Foreskin fibroblast (primary cell): ENCODE measurements at places on chromosomes 13 and 19.
A peak's percentile ranks its signal among the peaks of the same experiment; 100 is the strongest.

GRCh38 chr13:105928048-105928447, 607.4 kb downstream of the EFNB2 start:
- DNase-seq: no peak

- DNase-seq: peak; percentile 95
Measured at GRCh38 chr13:39037880-39038568, at the start of the genes NHLRC3 and PROSER1. Gene NHLRC3 (plus strand): TSS chr13:39038456. CDS start chr13:39038640, 184 bp downstream. Gene PROSER1 (minus strand): TSS chr13:39038089. CDS start chr13:39037242, 847 bp downstream.

GRCh38 chr19:57978586-57979289, 4.4 kb upstream of the C19orf18 start:
- no peak for DNase-seq

DNA sequence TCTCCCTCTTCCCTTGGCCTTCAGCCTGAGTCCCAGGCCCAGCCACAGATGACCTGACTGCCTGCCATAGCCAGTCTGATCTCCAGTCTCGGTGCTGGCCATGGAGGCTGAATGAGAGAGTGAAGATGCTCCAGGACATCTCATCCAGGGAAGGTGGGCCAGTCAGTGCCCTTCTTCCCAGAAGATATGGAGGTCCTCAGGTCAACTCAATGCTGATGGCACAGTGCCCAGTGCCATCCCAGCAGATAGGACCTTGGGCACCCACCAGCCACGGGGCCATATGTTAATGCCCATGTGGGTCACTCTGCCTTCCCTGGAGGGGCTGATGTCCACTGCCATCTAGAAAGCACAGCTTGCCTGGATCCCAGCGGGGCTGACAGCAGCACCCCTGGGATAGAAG, 7.2 kb downstream of the VSTM2B start:
- no peak for DNase-seq

GRCh38 chr19:30649934-30650614, 277.9 kb downstream of the ZNF536 start:
- DNase-seq: peak; percentile 79

- no peak for DNase-seq
Measured at GRCh38 chr13:25753976-25754375, 297.8 kb downstream of the SHISA2 start.

DNA sequence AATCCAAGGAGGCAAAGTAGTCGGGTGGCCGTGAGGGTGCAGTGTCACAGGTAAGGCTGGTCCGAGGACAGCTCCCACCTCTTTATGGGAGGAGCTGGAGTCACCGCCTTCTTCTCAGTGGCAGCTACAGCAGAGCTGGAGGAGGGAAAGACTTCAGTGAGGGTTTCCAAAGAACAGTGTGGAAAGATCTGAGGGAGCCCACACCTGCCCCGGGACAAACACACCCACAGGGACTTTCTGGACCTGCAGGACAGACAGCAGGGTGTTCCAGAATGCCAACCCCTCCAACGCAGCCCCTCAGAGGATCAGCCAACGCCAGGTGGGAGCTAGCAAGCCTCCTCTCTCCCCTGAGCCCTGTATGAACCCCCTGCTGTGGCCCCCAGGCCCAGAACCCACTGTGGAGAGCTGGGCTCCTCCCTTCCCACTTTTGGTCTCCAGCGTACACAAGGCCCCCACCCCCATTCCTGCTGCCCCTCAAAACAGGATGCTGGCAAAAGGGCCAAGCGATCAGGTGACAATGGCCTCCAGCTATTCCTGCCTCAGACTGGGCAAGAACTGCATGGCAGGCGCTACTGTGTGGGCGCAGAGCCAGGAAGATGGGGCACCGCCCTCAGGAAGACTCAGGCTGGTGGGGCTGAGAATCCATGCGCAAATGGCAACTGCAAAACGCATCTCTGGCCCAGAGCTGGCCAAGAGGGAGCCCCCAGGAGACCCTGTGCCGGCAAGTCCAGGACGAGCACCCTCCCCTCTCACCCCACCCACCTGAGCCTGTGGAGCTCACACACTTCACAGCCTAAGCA, 3.5 kb upstream of the CD320 start:
- no peak for DNase-seq

DNA sequence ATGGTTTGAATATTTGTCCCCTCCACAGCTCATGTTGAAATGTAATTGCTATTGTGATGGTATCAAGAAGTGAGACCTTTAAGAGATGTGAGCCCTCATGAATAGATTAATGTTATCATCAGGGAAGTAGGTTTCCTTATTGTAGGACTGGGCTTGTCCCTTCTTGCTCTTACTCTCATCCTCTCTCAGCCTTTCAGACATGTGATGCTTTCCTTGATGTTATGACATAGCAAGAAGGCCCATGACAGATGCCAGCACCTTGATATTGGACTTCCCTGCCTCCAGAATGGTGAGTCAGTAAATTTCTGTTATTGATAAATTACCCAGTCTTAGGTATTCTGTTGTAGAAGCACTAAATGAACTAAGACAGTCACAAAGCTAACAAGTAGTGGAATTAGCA, 5.7 kb upstream of the ZMYM2 start:
- DNase-seq: no peak

DNA sequence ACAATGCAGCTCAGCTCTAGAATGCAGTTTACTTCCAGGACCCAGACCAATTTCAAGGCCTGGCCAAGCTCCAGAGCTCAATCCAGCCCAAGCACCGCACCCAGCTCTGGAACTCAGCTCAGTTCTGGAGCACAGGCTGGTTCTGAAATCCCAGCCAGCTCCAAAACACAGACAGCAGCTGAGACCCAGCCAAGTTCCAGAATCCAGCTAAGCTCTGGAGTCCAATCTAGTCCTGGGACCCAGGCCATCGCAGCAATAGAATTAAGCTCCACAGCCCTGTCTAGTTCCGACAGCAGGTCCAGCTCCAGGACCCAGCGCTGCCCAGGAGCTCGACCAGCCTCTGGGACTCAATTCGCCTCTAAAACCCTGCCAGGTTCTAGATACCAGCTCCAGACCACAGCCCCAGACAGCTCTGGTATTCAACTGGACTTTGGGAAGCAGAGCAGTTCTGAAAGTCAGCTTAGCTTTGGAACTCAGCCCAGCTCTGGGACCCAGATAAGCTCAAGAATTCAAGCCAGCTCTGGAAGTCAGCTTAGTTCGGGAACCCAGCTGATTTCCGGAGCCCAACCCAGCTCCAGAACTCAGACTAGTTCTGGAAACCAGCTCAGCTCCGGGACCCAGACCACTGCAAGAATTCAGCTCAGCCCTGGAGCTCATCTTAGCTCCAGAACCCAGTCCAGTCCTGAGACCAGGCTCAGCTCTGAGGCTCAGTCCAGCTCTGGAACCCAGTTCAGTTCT, 6.8 kb downstream of the GIPC3 start:
- DNase-seq: no peak

GRCh38 chr19:35257113-35257461, 8.3 kb downstream of the LSR start:
- no peak for DNase-seq

- peak; percentile 97 for DNase-seq
Measured at GRCh38 chr19:47315125-47315821, 5.6 kb downstream of the C5AR1 start.

DNA sequence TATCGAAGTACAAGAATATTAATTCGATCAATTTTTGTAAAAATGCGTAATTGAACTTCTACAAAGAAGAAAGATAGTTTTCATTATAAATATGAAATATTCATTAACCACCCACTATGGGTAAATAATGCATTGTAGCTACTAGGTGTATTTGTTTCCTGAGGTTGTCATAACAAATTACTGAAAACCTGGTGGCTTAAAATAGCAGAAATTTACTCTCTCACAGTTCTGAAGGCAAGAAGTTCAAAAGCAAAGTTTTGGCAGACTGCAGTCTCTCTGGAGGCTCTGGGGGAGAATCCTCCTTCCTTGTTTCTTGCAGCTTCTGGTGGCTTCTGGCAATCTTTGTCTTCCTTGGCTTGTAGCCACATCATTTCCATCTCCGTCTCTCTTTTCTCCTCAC, 99.2 kb upstream of the MIR17HG start:
- no peak for DNase-seq

DNA sequence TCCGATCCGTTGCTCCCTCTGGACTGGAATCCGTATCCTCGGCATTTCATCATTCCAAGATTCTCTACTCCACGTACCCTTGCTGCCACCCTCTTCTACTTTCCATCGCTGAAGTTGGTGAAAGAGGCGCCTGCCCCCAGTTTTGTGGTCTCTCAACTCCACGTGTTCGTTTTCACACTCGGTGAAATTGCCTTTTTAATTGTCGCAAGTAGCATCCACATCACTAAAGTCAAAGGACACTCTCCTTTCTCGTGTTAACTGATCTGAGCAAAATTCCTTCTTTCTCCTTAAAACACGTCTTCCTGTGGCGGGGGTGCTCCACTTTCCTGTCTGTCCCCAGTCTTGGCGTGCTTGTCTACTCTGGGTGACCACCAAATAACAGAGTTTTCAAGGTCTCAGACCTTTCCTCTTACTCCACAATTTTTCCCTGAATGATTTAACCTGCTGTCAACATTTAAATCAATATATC, 1.1 kb upstream of the TMTC4 start:
- DNase-seq: no peak

- DNase-seq: no peak
Measured at GRCh38 chr13:39941911-39942551, 286.6 kb downstream of the COG6 start.

DNA sequence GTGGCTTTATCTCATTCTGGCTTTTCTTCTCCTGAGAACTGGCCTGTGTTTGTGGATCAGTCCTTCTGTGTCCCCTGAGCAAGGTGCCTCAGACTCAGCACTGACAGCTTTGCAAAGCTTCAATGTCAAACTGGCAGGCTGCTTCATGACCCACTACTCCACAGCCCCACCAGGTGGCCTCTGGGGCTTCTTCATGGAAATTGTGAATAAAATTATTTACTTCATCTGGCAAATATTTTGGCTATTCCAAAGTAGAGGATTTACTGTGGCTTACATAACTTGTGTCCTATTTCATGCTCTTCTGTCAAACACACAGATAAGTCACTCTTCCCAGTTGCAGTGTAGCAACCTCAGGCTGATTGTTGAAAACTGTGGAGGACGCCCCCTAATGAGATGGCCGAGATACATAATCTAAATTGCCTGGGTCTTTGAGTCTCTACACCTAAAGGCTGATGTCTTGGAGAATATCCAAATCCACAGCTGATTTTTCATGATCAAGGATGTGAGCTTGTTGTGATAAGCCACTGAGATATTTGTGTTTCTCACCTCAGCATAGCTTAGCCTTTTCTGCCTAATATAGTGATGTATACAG, 721.9 kb upstream of the SLC10A2 start:
- DNase-seq: no peak

- DNase-seq: no peak
Measured at GRCh38 chr13:32381539-32381938, 46.4 kb downstream of the N4BP2L1 start.

DNA sequence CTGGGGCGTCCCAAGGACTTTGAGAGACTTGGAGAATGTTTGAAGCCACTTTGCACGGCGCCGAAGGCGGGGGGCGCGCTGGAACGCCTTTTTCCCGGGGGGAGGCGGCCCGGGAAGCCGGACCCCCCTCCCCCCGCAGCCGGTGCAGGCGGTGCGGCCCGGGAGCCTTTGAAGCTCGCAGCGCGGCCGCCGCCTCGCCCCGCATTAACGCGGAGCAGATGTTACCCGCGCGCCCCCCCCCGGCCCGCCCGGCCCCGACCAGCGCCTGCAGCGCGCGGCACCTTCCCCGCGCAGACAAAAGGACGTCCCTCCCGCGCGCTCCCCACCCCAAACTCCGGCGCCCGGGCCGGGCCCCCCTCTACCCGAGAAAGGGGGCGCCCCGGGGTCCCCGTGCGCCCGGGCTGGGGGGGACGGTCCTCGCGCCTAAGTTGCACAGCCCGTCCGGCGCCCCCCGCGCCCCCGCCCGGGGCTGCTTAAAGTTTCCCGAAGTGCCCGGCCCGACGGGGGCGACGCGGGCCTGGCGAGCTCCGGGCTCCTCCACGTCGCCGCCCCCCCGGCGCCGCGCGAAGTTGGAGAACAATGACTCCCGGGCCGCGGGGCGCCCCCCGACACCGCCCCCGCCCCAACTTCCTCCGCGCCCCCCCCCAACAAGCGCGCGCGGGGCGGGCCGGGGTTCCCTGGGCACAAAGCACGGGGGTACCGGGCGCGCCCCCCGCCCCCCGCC, 685 bp downstream of the TCF3 start:
- DNase-seq: peak; percentile 77
